Subcutaneous adipose tissue (tissue), 4 donors: ENCODE measurements at places on chromosomes 7 and 10. TPM values are rescaled to one million over a fixed set of nuclear protein-coding genes. Genes with fewer than 3 reads are reported as not detected.

Gene FGFR2
- total RNA-seq, result 15.4 TPM

Gene H2BK1
- not detected for total RNA-seq

Gene SPDYE18
- total RNA-seq, result 0.94 TPM

Gene KLLN
- total RNA-seq, result 1.3 TPM

Gene UNCX
- total RNA-seq, result not detected

Gene CH25H
- not detected for total RNA-seq

Gene TAS2R5
- 3.1 TPM for total RNA-seq

Gene PTPRE
- total RNA-seq, result 19.6 TPM

Gene COX19
- 14.3 TPM for total RNA-seq

Gene DRGX
- not detected for total RNA-seq
